ENCODE measurements at places on chromosomes 1 and 21.

- peak overlapping the region; percentile 73 for H3K27ac ChIP-seq
- H3K4me3 ChIP-seq: no peak overlapping the region
- H3K36me3 ChIP-seq: no peaks in the 10 kb centered on the region
These were observed 1.1 kb upstream of the COL11A1 start for GRCh38 chr1:103109311-103109920.

DNA sequence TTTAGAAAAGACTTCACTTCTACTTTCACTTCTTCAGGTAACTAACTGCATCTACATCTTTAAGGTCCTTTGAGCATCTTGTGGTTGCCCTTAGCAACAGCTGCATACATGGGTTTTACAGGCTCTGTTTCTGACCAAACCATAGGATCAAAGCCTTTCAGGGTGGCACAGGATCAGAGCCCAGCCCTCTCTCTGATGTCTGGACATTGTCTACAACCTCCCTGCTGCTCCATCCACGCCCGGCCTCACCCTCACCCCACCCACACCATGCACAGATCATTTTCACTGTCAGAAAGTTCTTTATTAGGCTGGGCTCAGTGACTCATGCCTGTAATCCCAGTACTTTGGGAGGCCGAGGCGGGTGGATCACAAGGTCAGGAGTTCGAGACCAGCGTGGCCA lies 5.2 kb downstream of the NCF2 start:
- no peak overlapping the region for H3K27ac ChIP-seq
- H3K4me1 ChIP-seq: peaks cover 12% of the 10 kb centered on the region
- H3K36me3 ChIP-seq: no peaks in the 10 kb centered on the region
- no peak overlapping the region for H3K4me3 ChIP-seq

DNA sequence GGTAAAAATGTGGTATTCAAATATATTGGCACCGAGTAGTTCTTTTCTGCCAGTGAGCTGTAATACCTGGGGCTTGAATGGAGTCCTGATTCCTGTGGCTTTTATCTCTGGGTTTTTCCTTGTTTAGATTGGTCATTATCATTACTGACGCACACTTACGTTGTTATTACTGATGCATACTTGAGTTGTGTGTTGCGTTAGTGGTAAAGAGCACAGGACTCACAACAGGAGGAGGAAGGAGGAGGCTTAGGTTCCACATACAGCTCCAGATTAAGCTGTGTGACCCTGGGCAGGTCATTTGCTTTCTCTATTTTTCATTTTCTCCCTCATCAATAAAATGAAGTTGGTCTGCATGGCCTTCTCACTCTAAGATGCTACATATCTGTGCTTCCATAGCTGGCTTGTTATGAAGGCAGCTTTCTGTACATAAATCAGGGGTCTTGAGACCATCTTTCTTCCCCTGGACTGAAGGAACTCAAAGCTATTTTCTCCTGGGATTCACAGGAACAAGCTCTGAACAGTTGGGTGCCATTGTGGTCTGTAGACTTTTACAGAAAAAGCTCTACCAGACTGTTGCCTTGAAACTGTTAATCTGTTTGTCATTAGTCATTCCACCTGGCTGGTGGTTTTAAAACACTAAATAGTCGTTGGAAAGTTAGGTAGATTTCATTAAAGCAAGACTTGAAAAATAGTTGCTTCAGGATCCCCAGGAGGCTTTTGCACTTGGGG lies 5.6 kb downstream of the ARID1A start:
- no peak overlapping the region for H3K4me3 ChIP-seq
- no peak for DNase-seq
- peak overlapping the region; percentile 12 for H3K27ac ChIP-seq
- no peaks in the 10 kb centered on the region for H3K27me3 ChIP-seq

GRCh38 chr1:203173566-203173965 lies 2.1 kb downstream of the MYBPH start:
- no peak overlapping the region for H3K4me3 ChIP-seq
- no peaks in the 10 kb centered on the region for H3K27me3 ChIP-seq
- no peak for DNase-seq
- no peaks in the 10 kb centered on the region for H3K36me3 ChIP-seq
- no peak overlapping the region for H3K27ac ChIP-seq
- peaks cover 14% of the 10 kb centered on the region for H3K4me1 ChIP-seq

- no peak overlapping the region for H3K27ac ChIP-seq
- no peaks in the 10 kb centered on the region for H3K27me3 ChIP-seq
- no peak overlapping the region for H3K4me3 ChIP-seq
- DNase-seq: no peak
These were observed 4.5 kb downstream of the GUCA2B start for GRCh38 chr1:42157667-42158066.

DNA sequence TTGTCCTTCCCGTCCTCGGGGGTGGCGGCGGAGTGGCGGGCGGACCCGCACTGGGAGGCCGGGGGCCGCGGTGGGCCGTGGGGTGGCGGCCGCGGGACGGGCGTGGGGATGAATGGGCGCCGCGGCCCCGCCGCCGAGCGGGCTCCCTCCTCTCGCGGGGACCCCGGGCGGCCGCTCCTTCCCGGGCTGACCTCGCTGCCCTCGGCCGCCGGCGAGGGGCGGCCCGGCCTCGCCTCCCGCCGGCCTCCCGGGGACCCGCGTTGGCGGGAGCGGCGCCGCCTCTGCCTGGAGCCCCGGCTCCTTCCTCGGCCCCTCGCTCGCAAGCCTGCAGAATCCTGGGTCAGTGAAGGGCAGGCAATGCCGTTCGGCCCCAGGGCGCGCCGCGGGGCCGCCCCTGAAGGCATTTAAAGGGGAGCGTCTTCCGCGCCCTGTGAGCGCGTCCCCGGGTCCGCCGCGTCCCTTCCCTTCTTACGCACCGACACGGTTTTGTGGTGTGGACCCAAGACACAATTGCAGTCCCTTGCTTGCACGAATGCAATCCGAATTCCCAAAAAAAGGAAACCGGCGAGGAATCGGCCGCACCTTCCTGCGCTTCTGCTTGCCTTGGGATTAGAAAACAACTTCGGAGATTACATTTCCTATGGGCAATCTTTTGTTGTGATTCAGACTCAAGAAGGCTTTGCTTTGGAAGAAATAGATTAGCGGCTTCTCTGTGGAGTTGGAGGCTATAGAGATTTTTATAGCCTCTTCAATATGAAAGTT lies 776 bp downstream of the ITSN1 start:
- peak overlapping the region; percentile 74 for H3K4me3 ChIP-seq
- H3K27ac ChIP-seq: peak overlapping the region; percentile 82
- DNase-seq: peak; percentile 63
- H3K27me3 ChIP-seq: no peaks in the 10 kb centered on the region

- H3K4me3 ChIP-seq: no peak overlapping the region
- peaks cover 17% of the 10 kb centered on the region for H3K4me1 ChIP-seq
- H3K27ac ChIP-seq: peak overlapping the region; percentile 93
- peak; percentile 95 for DNase-seq
These were observed 638 bp upstream of the TUFT1 start for GRCh38 chr1:151539321-151540020.

DNA sequence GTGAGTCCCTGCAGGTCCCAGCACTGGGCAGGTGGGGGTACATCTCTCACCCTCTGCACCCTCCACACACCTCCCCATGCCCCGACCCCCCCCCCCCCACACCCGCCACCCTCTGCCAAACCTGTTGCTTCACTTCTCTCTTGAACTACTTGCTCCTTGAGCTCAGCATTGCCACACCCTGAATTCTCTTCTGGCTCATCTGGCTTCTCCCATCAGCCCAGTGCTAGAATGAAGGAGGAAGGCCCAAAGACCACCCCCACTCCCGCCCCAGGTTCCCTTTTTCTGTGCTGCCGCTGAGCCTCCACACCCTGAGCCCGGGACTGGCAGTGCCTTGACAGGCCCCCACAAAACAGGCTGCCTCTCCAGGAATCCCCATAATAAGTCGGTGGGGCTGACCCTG lies 6.4 kb upstream of the TNNI1 start:
- H3K27ac ChIP-seq: no peak overlapping the region
- no peaks in the 10 kb centered on the region for H3K27me3 ChIP-seq
- no peaks in the 10 kb centered on the region for H3K4me1 ChIP-seq
- H3K4me3 ChIP-seq: no peak overlapping the region
- no peak for DNase-seq

GRCh38 chr1:44072204-44072603 lies 40.9 kb upstream of the SLC6A9 start:
- no peaks in the 10 kb centered on the region for H3K36me3 ChIP-seq
- H3K27ac ChIP-seq: no peak overlapping the region
- H3K4me1 ChIP-seq: peaks cover 3% of the 10 kb centered on the region
- H3K27me3 ChIP-seq: no peaks in the 10 kb centered on the region

DNA sequence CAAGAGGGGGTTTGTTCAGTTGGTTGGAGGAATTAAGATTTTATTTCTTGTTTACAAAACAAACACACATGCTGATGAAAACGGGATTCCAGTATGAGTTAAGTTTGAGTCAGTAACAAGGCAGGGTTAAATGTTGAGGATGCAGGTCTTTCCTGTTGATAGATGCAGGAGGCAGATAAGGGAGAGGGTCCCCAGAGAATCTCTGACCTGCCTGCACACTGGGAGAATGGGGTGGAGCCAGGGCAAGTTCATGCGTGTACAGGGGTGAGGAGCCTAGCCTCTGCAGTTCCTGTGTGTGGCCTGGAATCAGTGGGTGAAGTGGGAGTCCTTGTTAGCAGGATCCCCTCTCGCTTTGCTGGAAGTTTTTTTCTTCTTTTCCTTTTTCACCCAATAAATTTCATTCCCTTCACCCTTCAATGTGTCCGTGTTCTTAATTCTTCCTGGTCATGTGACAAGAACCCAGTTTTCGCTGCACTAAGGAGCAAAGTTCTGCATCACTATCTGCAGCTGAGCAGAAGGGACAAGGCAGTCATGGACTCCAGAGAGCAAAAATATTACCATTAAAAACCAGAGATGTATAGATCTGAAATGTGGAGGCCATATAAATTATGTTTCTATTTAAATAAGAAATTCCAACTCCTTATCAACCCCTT lies 69.9 kb upstream of the MARK1 start:
- no peak overlapping the region for H3K4me3 ChIP-seq
- no peaks in the 10 kb centered on the region for H3K4me1 ChIP-seq
- DNase-seq: no peak
- no peaks in the 10 kb centered on the region for H3K27me3 ChIP-seq
- peak overlapping the region; percentile 7 for H3K27ac ChIP-seq

- no peak overlapping the region for H3K27ac ChIP-seq
- no peaks in the 10 kb centered on the region for H3K36me3 ChIP-seq
- DNase-seq: no peak
- H3K4me3 ChIP-seq: no peak overlapping the region
- peaks cover 14% of the 10 kb centered on the region for H3K4me1 ChIP-seq
These were observed 73.5 kb downstream of the RPS6KC1 start for GRCh38 chr1:213124590-213124989.

DNA sequence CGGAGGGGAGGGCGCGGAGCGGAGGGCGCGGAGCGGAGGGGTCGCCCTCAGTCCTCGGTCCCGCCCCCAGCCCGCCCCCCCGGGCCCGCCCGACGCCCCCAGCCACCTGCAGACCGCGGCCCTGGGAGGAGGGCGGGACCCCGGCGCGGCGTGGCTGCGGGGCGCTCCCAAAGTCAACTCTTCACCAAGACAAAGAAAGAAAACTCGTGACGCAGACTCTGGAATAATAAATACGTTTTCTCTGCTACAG lies 1.2 kb downstream of the HES4 start:
- H3K4me3 ChIP-seq: peak overlapping the region; percentile 73
- H3K4me1 ChIP-seq: peaks cover 9% of the 10 kb centered on the region
- H3K27me3 ChIP-seq: peaks cover 16% of the 10 kb centered on the region
- H3K36me3 ChIP-seq: no peaks in the 10 kb centered on the region
- no peak for DNase-seq
- no peak overlapping the region for H3K27ac ChIP-seq

DNA sequence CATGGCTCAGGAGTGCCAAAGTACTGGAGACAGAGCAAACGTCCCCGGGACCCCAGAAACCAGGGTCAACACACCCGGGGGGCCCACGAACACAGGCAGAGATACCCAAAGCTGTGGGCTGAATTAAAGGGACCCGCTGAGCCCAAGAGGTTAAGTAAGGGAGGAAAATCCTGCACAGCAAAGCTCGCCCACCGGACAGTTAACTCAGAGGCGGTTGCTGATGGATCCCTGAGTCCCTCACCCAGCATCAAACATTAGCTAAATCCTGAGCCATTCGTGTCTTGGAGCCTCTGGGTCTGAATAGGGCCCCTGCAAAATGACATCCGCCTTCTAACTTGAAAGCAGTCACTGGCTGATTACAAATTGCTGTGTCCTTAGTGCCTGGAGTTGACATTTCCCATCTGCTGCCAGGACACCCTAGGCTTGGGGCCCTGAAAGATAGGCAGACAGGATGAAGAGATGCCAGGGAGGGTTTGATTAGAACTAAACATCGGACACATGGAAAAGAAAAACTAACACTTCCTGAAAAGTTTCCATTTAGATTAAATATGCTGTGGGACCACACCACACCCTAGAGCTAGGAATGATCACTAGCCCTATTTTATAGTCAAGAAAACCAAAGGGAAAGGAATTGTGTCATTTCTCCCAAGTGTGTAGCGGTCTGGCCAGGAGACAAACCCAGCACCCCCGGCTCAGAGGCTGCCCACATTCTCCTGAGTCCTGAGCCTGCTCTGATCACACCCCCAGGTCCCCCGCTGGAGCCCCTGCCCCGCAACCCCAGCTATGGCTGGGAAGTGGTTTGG lies 239.3 kb downstream of the NPHP4 start:
- H3K27me3 ChIP-seq: no peaks in the 10 kb centered on the region
- H3K27ac ChIP-seq: no peak overlapping the region
- no peak for DNase-seq
- H3K4me1 ChIP-seq: no peaks in the 10 kb centered on the region
- H3K4me3 ChIP-seq: no peak overlapping the region
- H3K36me3 ChIP-seq: no peaks in the 10 kb centered on the region

- peaks cover 3% of the 10 kb centered on the region for H3K4me1 ChIP-seq
- no peak overlapping the region for H3K27ac ChIP-seq
- no peak for DNase-seq
- no peaks in the 10 kb centered on the region for H3K27me3 ChIP-seq
- no peak overlapping the region for H3K4me3 ChIP-seq
- no peaks in the 10 kb centered on the region for H3K36me3 ChIP-seq
These were observed 4.2 kb upstream of the AQP10 start for GRCh38 chr1:154316704-154317103.

DNA sequence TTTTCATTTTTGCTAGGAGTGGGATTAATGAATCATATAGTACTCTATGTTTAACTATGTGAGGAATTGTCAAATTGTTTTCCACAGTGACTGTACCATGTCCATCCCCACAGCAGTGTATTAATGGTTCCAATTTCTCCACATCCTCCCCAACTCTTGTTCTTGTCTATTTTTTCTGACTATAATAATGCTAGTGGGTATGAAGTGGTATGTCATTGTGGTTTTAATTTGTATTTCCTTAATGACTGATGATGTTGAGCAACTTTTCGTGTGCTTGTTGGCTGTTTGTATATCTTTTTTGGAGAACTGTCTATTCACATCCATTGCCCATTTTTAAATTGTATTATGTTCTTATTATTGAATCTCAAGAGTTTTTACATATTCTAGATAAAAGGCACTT lies 10.0 kb upstream of the KPRP start:
- no peaks in the 10 kb centered on the region for H3K27me3 ChIP-seq
- DNase-seq: no peak
- no peaks in the 10 kb centered on the region for H3K36me3 ChIP-seq

- H3K27me3 ChIP-seq: no peaks in the 10 kb centered on the region
- no peak for DNase-seq
- H3K27ac ChIP-seq: no peak overlapping the region
These were observed 81.9 kb upstream of the WLS start for GRCh38 chr1:68314151-68314780.

All from hepatocyte (in vitro differentiated cells).